ENCODE measurements at places on chromosomes 11 and 22.

DNA sequence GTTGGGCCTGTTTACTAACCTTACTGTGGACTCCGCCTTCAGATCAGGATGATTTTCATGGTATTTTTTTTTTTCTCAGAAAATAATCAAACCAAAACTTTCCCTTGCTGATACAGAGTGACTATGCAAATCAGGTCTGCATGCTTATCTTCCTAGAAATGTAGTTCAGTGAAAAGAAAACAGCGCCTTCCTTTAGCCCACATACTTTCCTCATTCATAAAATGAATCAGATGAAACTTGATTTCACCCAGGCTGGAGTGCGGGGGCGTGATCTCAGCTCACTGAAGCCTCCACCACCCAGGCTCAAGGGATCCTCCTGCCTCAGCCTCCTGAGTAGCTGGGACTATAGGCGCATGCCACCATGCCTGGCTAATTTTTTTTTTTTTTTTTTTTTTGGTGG is 26.0 kb downstream of the ZNRF3 start:
- DNase-seq: no peak

- DNase-seq: no peak
Observed at GRCh38 chr11:11401960-11402535, 49.0 kb upstream of the CSNK2A3 start.

- no peak for DNase-seq
Observed at GRCh38 chr22:44611880-44612496, 90.0 kb upstream of the PRR5 start.

DNA sequence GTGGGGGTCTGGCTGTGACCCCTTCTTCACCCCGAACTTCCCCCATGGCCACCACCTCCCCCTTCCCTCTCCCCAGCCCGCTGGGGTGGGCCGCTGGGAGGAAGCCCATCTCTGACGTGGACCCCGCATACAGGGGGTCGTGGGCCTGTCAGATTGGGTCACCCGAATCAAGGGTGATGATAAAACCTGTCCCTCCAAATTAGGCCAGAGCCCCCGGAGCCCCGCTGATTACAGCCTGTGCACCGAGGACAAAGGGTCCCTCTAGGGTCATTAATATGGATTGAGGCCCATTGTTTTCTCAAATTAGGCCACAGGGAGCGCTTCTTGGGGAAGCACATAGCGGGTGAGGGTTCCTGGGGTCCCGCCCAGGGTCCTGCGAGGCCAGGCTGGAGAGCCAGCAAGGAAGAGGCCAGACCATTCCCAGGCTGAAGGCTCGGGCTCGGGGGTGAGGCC is 4.9 kb upstream of the LINC01488 start:
- DNase-seq: no peak

GRCh38 chr11:124830749-124831148 is 30.5 kb upstream of the MSANTD2 start:
- no peak for DNase-seq

DNA sequence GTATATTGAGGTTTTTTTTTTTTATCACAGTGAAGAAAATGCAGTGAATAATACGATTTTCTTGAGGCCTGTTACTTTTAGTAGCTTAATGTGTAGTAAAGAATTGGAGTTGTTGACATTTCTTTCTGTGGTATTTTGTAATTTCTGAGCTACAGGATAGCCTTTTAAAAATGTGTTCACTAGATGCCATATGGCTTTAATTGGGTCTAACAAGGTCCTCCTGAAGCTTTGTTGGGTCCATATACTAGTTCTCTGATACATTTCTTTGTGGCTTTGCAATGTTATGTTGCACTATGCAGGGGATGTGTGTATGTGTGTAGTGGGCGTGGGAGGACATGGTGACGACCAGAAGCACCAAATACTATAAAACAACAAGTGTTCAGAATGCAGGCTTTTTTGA is 25.1 kb downstream of the FBXO7 start:
- DNase-seq: no peak

DNA sequence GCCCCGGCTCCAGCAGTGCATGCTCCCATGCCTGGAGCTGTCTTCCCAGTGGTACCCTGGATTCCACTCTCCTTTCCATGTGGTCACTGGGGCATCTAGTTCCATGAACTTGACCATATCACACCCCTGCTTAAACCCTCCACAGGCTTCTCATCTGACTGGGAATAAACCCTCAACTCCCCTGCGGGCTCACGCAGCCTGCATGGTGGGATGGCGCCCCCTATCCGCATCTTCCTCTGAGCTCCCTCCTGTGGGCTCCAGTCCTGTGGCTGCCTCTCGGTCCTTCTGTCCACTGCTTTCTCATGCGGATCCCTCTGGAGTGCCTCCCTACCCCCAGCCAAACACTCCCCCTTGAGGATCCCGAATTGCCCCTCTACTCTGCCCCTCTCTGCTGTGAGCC is 41.4 kb upstream of the TTLL12 start:
- no peak for DNase-seq

DNA sequence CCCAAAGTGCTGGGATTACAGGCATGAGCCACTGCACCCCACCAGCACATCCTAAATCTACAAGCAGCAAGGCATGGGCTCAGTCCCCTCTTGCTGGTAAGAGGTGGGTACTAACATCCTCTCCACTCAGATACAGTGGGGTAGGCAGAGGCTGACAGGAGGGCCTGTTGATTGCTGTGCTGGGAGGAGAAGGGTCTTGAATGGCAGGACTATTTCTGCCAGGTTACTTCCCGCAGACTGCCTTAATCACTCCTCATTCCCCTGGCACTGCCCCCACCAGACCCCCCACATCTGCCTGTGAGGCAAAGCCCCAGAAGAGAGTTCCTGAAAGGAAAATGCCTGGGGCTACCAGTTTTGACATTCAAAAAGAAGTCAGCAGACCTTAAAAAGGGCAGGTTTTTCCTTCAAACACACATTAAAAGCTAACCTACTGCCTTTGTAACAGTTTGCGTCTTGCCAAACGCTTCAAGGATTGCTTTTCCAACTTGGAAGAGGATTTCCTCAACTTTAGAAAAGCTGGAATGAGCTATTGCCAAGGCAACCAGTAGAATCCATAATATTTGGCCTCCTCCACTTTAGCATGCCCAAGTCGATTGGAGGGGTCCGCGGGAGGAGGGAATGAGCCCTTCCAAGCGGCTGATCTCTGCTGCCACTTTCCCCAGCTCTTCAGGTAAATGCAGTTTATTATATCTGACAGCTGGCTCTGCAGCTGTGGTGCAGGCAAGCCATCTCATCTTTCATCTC is 62.0 kb downstream of the FDX1 start:
- no peak for DNase-seq

- no peak for DNase-seq
Observed at GRCh38 chr11:61828629-61829407, 718 bp downstream of the FADS2 start.

DNA sequence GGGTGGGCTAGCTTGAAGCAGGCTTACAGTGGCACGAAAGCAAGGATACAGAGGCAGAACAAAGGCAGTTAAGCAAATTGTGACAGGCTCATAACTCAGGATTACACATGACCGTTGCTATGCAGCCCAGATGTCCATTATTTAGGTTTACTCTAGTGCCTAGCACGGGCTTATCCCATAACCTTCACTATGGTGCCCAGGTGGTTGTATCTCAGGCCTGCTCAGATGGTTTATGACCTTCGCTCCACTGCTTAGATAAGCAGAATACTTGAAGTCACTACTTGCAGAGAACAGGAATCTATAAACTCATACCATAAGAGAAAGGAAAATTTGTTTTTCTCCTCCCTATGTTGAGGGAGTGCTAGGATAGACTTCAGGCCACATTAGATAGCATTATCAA is 9.0 kb downstream of the OR6M1 start:
- DNase-seq: no peak

- DNase-seq: no peak
Observed at GRCh38 chr11:94647926-94648325, 80.8 kb downstream of the PIWIL4 start.

DNA sequence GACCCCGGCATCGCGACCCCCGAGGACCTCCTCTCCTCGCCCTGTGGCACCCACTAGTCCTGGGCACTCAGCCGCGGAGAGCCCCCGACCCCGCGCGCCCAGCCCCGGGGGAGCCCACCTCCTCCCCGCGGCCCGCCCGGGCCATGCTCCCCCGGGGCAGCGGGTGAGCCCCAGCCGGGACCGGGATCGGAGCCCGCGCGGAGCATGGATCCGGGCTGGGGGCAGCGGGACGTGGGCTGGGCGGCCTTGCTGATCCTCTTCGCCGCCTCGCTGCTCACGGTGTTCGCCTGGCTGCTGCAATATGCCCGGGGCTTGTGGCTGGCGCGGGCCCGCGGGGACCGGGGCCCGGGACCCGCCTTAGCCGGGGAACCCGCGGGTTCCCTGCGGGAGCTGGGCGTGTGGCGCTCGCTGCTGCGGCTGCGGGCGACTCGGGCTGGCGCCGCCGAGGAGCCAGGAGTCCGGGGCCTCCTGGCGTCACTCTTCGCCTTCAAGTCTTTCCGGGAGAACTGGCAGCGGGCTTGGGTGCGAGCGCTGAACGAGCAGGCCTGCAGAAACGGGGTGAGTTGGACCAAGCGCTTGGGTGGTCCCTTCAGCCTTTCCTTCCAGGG is 498 bp downstream of the C2CD2L start:
- DNase-seq: no peak

- no peak for DNase-seq
Observed at GRCh38 chr22:43891360-43892182, at the start of gene PNPLA5. Gene PNPLA5, minus strand, starts transcription at chr22:43892013. Its CDS starts 133 bp downstream, at chr22:43891880.

DNA sequence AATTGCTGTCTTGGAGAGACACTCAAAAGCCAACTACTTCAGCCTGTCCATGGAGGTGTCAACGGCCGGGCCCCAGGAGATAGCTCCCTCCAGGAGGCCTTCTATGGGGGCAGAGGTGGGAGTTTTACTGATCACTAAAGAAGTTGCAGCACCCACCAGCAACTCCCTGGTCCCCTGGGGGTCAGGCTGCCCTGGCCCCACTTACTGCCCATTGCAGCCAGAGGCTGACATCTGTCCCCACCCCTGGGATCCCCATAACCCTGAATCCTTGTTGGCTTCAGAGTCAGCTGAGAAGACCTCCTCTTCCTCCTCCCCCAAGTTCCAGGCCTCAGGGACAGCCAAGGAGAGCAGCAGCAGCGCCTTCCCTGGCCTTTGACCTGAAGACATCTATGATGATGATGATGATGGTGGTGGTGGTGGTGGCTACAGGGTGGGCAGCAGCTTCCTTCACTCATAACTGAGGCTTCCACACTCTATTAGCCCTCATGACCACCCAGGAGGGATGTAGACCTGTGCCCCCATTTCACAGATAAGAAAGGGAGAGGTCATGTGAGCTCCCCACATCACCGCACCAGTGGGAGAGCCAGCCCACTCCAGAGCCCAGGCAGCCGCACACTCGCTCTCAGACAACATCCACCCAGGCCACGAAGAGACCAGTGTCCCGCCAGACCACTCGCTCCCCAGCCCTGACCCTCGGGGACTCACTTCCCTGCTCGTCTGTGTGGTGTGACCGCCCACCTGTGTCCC is 43.8 kb upstream of the FGF3 start:
- DNase-seq: no peak

DNA sequence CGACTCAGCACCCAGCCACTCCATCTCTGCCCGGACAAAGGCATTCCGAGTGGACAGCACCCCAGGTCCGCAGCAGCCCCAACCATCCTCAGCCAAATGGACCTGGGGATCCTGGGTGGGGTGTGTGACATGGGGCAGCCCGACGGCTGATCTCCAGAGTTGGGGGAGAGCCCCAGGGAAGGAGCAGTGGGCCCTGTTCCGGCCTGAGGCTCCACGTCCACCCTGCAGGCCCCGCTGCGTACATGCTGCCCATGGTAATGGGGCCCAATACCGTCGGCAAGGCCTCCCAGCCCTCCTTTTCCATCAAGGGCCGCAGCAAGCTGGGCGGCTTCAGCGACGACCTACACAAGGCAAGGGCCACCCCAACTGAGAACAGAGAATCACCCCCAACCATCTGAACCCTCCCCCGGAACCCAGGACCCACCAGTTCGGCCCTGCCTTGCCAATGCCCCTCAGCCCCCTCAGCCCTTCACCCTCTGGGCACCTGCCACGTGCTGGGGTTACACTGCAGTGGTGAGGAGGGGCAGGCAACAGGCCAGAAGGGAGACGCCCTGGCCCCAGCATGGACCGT is 5.4 kb downstream of the SCGB1C1 start:
- no peak for DNase-seq

DNA sequence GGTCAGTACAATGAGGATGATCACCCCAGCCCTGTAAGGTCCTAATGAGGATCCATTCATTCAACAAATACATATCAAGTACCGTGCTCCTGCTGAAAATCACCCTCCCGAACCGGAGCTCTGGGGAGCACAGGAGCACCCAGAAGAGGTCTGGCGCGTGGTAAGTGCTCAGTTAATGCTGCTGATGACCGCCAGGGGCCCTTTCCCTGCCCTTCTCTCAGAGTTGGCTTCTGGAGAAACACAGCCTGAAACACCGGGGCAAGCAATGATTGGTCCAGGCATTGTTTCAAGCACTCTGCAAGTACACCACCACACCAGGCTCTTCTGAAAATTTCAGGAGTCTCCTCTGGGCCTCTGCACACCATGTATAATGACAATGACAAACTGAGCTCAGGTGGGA is 3.8 kb upstream of the CCDC86 start:
- no peak for DNase-seq

DNA sequence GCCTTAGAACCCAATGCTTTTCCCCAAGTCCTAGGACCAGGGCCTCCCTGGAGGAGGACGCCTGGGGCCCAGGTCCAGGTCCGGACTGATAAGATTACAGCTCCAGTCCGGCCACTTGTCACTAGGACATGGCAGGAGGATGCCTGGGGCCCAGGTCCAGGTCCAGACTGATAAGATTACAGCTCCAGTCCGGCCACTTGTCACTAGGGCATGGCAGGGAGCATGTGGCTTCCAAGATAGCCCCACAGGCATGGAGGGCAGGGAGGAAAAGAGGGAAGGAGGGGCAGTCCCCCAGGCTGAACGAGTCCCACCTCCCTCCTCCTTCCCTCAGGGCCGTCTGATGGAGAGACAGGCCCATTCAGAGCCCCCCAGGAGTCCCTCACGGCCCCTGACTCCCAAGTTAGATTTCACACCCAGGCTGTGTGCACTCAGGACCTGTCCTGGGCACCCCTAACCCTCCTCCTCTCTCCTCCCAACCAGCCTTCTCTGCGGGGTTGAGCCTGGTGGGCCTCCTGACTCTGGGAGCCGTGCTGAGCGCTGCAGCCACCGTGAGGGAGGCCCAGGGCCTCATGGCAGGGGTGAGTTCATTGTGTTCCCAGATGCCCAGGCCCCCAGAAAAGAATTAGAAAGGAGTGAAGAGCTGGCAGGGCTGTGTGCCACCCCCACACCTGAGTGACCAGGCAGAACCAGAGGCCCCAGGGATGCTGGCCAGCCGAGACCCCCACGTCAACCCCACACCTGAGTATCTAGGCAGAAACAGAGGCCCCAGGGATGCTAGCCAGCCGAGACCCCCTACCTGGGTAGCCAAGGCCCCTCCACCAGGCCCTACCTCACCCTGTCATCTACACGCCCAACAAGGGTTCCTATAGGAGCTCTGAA is 2.1 kb downstream of the TSPAN32 start:
- DNase-seq: no peak

GRCh38 chr11:34972892-34973291 is 56.5 kb downstream of the PDHX start:
- no peak for DNase-seq

Measured in HS-5 (cell line).